ENCODE measurements at places on chromosomes 11 and 22.

- DNase-seq, result no peak
Observed at GRCh38 chr11:14317659-14318325, 41.2 kb downstream of the RRAS2 start.

- DNase-seq, result peak; percentile 24
Observed at GRCh38 chr11:19845626-19846025, 133.0 kb downstream of the NAV2 start.

DNA sequence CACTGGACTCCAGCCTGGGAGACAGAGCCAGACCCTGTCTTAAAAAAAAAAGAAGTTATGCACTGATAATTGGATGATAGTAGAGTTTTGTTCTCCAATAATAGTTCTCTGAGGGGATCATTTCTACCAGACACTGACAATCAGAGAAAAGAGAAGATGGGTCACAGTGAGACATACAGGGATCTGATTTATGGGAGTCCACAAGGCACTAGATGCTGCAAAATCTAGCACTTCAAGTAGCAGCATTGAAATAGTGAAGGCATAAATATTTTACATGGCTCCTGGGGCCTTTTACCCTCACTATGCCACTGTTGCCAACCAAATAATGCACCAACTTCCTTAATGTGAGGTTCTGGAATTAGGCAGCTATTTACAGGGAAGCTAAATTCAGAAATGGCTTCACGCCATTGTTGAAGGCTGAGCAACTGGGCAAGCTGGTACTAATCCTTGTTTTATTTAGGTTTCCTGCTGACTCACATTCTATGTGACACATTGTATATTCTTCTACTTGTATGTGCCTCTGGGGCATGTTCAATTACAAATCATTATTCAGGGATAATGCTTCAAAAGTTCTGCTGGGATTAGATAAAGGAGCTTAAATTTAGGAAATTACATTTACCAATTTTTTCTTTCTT is 38.2 kb upstream of the ABTB2 start:
- no peak for DNase-seq

GRCh38 chr11:12930850-12931249 is 78.3 kb upstream of the RASSF10 start:
- no peak for DNase-seq

GRCh38 chr11:76167590-76167989 is 38.7 kb downstream of the WNT11 start:
- no peak for DNase-seq
